Activated T-helper 1 cell treated with Interleukin-2 at 50 U/mL for 16 hours (primary cell): ENCODE measurements at places on chromosomes 3 and 15.
A peak's percentile ranks its signal among the peaks of the same experiment; 100 is the strongest.

DNA sequence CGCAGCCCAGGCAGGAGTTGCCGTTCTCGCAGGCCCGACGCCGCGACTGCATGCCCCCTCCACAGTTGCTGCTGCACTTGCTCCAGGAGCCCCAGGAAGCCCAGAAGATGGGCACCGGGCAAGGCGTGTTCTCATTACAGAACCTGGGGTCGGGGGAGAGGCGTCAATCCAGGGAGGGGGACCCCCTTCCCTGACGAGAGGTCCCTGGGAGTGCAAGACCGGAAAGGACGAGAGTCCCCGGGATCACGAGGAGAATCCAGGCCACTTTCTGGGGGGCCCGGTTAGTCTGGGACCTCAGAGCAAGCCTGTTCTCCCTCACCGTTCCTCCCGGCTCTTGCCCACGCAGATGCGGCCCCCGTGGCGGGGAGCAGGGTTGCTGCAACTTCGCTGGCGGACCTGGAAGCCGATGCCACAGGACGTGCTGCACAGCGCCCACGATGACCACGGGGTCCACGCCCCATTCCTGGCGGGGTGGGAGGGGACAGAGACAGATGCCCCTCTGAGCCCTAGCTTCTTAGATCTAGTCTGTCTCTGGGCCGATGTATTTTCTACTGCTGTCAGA lies 113.9 kb downstream of the SEMA5B start:
- no peak for DNase-seq

DNA sequence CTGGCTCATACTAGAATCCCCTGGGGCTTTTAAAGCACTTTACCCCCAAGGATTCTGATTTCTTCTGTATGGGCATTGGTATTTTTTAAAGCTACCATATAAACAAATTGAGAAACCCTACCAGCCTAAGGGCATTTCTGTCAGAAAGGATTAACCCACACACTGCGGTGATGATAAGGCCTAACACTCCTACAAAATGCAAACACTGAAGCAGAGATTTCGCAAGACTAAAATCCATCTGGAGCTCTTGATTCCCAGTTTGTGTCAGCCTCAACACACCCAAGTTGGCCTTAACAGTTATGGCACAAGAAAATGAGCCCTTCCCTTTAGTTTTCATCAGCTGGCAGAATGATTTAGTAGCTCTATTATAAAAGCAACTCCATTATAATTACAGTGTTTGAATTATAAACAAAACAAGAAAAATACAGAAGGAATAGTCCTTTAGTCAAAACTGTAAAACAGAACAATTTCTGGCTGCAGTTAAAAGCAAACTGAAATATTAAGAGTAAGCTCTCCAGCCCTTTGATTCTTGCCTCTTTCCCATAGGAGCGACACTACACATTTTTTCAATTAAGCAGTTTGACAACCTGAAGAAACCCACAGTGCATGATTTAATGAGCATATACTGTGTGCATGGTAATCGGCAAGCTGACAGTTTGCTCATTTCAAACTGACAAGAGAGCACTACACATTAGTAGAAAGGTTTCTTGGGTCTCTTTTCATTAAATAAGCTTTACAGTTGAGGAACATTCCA lies 441.2 kb downstream of the FHIT start:
- DNase-seq, result no peak

DNA sequence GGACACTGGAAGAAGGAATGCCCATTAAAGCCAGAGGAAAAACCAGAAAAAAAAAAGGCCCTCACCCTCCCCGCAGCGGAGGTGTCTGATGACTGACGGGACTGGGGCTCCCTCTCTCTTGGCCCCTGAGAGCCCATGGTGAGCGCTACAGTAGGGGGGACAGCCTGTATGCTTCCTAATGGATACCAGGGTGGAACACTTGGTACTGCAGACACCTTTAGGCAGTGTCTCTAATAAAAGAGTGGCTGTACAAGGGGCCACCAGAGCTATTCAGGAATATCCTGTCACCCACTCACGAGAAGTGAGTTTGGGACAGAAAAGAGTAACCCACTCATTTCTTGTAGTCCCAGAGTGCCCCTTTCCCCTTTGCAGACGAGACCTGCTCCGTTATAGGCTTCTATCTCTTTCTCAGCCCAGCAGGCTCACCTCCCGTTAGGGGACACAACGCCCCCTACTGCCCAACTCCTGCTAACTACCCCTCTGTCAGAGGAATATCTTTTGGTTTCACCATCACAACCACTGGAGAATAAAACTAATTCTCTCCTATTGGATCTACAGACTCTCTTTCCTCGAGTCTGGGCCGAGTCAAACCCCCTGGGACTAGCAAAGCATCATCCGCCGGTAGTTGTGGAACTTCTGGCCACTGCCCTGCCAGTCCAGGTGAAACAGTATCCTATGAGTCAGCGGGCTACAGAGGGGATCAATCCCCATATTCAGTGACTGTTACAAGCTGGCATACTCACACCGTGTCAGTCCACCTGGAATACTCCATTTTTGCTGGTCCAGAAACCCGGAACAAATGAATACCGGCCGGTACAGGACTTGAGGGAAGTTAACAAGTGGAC lies 40.8 kb downstream of the ZBTB11 start:
- peak; percentile 26 for DNase-seq

- DNase-seq, result no peak
Observed at GRCh38 chr3:115651599-115651998, 28.3 kb downstream of the GAP43 start.

- DNase-seq, result no peak
Observed at GRCh38 chr3:64554096-64554920, 133.5 kb downstream of the ADAMTS9 start.

- no peak for DNase-seq
Observed at GRCh38 chr3:123817413-123817812, 66.7 kb downstream of the MYLK start.

GRCh38 chr3:143479727-143480126 lies 360.2 kb downstream of the CHST2 start:
- no peak for DNase-seq

- DNase-seq, result no peak
Observed at GRCh38 chr3:136624894-136625815, 127.0 kb downstream of the STAG1 start.

- DNase-seq, result no peak
Observed at GRCh38 chr15:93196135-93196670, 107.2 kb upstream of the RGMA start.

DNA sequence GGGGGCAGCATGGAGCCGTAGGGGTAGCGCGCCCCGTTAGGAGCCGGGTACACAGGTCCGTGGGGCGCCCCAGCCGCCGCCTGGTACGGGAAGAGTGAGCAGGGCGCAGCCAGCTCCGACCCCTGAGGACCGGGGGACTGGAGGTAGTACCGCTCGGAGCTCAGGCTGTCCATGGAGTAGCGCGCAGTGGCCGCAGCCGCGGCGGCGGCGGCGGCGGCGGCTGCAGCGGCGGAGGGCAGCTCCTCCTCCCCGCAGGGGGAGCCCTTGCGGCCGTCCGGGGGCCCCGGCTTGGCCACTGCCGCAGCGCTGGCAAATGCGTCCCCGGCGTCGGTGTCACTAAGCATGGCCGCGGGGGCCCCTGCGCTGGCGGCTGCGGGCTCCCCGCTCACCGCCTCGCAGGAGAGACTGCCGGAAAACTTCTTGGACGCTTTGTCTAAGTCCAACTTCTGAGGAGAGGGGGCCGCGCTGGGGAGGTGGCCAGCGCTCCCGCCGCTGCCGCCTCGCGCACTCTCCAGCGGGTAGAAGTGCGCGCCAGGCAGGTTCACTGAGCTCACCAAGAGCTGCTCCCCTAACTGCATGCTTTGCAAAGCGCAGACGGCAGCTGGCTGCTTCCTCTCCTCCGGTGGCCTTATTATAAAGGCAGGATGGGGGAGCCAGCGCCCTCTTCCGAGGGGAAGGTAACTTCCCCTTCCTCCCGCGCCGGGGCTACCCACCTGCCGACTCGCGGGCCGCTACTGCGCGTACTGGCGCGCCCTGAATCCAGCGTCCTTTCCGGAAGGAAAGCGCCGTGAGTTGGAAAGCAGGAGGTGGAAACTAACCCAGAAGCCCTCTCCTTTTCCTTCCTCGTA lies at the start of gene EOMES:
TSS of gene EOMES (minus strand) at position 607 of the 848 bp plus-strand sequence. CDS start at position 578, 29 bp downstream.
- peak; percentile 48 for DNase-seq

- DNase-seq, result no peak
Observed at GRCh38 chr15:26660241-26660640, 112.6 kb downstream of the GABRB3 start.

DNA sequence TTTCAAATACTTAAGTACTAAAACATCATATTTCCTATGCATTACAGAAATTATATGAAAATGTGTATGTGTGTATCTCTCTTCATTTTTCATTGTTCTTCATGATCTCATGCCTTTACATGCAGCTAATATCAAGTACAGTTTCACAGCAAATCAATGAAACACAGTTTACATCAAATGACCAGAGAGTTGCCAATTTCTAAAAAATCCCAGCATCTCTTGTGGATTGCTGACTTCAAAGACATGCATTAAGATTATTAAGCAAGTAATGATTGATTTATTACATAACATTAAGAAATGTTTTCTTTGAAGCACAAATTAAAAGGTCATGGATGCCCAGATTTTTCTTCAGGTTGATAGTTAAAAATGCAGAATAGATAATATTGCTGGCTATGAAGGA lies 31.0 kb upstream of the TAFA4 start:
- DNase-seq, result no peak

DNA sequence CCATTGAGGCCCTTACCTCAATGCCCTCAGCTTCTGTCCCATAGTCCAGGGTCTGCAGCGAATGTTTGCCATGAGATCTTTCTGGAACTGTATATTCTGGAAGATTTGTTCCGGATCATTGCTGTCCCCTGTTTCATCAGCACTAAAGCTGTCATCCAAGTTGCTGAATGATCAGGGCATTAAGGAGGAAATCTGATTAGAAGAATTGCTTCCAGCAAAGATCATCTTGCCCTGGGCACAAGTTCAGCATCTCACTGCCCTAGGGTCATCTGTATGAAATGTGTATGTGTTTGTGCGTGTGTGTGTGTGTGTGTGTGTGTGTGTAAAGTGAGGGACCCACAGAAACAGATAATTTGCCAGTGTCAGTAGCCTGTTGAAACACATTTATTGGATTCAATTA lies 1.4 kb downstream of the TMC3 start:
- DNase-seq, result no peak

DNA sequence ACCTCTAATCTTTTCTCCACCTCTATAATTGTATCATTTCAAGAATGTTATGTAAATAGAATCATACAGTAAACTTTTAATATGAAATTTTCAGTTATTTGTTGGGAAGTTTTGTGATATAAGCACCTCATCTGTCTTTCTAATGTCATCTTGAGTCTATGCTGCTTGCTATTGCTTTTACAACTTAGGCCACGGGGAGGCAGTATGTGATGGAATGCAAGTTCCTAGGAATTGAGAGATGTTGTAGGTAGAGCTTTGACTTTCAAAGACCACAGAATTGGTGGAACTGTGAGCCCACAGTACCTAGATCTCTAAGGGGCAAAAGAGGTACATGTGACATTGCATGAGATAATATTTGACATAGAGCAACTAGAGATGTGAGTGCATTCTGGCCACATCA lies 328.3 kb downstream of the MFSD1 start:
- DNase-seq, result no peak

GRCh38 chr15:94844538-94845389 lies 613.4 kb downstream of the MCTP2 start:
- no peak for DNase-seq

DNA sequence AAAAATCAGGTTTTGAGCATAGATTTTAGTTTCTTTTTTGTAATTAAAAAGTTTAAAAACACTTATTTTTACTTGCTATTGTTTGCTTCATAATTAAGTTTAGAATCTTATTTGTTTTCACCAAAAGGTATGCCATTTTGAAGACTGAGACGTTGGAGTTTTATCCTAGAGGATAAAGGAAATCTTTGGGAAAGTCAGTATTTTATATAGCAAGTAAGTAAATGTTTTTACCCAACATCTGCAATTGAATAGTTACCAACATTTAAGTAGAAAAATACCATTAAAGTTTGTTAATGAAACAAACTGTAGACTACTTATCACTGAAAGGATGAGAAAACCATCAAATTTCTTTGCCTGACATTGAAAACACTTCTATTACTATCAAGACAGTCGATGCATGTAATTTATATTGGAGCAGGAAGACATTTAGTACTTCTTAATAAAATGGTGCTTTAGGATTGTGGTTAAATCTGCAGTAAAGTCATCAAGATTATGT lies 14.0 kb upstream of the CHD2 start:
- DNase-seq, result no peak

DNA sequence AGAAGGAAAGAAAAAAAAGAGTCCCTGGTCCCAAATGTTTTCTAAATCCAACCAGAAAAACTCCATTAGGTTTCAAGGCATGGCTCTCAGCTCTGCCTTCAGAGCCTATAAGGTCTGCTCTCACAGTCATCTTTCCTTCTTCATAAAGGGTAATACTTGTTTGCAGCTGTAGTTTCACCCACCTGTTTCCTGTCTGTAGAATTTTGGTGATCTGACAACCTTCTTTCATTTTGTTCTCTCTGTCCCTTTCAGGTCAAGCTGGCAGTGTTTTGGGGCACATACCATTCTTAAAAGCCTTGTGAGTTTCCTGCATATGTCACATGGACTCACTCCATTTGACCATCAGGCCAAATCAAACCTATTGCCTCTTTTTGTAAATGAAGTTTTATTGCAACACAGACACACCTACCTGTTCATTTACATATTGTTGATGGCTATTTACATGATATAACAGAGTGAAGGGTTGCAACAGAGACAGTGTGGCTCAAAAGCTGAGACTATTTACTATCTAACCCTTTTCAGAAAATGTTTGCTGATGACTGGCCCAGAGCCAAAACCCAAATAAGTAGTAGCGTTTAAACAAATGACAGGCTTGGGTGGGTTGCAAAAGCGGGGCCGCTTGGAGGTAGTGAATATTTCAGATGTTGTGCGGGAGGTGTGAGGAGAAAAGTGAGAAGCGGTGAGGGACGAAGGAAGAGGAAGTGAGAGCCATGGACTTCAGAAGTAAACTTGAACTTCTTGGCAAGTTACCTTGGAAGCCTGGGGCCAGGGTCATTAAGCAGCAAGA lies 292.7 kb upstream of the PROK2 start:
- no peak for DNase-seq

DNA sequence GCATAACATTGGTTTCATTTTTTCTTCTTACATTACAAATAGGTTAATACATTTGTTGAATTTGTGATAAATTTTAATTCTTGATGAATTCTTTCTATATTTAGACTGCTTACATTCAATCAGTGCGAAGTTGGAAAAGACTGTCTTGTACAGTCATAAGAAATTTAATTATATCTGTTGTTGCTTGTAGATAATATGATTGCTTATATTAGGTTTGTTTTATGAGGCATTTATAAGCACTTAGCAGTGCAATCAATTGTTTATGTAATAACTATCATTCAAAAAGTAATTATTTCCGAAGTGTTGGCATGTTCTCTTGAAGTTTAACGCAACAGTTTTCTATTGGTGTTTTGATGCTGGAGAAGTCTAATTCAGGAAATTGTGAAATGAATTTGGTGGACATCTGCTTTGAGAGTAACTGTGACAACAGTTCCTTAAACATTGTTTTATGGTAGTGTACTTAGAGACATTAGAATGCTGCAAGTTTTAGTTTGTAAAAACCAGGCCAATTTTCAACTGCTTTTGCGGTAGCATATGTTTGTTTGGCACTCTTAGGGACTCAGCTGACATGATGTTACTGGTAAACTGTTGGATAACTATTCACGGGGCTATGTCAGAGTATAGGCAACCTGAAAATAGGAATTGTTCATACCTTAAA lies 99.7 kb downstream of the NAALADL2 start:
- no peak for DNase-seq
